Activated CD8-positive, alpha-beta memory T cell treated with anti-CD3 and anti-CD28 coated beads, Interleukin-2, amount 50 U/mL, for 48 hours (primary cell): ENCODE measurements at places on chromosomes 7 and 10.

DNA sequence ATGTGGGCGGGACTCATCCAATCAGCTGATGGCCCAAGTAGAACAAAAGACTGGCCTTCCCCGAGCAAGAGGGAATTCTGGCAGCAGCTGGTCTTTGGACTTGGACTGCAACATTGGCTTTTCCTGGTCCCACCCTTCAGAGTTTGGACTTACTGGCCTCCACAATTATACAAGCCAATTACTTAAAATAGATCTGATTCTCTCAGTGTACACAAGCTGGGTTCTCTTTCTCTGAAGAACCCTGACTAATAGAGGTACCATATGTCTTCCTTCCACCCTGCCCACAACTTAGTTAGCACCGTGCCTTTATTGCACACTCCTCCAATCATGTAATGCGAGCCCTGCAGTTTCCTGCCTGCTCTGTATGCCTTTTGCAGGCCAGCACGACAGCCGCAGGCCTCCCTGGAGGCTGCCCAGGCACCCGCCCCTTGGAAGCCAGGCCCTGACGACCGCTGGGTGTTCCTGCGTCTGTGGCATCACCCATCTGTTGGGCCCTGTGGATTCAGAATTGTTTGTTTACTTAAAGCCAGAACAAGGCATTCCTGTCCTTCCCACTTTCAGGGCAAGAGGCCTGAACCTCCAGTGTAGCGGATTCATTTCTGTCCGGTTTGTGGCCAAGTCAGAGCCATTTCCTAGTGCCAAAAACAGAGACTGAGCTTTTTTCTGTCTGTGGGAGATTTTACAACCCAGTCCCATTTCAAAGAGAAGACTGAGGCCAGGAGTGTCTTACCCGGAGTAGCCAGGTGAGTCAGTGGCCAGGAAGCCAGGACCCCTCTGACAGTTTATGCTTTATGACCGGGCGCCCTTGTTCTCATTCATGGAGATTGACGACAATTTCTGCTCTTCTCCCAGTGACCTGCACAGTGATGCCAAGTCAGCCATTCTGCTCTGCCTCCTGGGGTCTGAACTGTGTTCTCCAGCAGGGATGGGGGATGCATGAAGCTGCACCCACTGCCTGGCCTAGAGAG is 968 bp upstream of the INMT start:
- no peak for DNase-seq

- DNase-seq: no peak
Measured at GRCh38 chr10:90871279-90871765, 452 bp upstream of the RPP30 start.

DNA sequence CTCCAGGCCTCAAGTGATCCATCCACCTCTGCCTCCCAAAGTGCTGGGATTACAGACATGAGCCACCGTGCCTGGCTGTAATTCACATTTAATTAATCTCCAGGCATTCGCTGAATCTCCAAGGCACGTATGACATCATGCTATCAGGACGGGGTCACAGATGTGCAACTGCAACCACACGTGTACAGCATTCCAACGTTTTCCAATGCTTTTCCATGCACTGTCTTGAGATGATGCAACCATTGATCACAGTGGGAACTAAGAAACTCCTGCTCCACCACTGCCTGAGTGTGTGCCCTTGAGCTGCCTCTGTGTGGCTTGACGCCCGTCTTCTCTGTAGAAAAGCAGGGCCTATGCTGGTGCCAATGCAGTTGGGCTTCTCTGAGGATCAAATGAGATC is 119.8 kb upstream of the LYZL2 start:
- DNase-seq: no peak

GRCh38 chr7:105309235-105310169 is 79.2 kb downstream of the SRPK2 start:
- DNase-seq: no peak
